ENCODE measurements at places on chromosomes 6 and 20.

DNA sequence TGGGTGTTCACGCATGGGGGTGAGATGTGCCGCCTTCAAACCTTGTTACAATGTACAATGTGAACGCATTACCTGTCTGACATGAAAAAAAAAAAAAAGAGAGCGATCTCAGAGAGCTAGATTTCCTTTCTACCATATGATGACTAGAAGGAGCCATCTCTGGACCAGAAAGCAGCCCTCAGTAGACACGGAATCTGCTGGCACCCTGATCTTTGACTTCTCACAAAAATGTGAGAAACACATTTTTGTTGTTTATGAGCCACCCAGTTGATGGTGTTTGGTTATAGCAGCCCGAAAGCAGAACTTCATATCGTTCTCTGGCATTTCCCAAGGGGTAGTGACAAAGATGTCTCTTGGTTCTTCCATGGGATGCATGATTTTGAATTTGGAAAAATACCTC lies 33.5 kb upstream of the EPB41L1 start:
- DNase-seq: no peak

DNA sequence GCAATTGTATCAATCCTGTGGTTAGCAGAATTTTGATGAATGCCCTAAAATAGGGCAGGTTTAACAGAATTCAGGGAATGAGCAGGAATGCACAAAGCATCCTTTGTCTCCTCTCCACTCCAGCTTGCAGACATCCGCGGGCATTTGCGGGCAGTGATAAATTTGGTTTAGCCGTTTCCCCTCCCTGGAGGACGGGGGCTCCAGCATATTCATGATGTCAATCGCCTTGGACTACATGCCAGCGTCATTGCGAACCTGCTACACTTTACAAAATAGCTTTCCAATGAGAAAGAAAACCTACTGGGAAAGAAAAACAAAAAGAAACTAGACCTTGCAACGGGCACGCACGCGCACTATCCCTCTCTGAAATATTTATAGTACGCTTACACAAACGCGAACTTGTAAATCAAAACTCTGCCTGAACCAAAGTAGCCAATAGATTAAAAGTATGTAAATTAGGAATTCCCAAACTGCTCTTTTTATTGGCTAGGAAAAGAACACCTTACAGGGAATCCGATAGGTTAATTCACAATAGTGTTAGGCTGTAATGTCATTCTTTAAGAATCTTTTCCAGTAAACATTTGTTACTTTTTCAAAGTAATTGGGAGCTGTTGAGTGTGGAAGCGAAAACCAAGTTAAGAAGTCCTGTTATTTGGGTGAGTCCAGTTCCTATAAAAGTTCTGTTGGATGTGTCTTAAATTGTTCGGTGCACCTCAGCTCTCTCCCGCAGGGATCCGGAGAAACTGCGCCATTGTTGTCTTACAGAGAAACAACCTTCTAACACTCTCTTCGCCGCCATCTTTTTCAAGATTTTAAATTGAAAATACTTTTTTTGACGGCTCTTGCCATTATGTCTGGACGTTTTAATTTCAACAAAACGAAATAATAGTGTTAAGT lies 136.7 kb downstream of the HFE start:
- DNase-seq: peak; percentile 61

GRCh38 chr6:91631227-91631626 lies 1044.4 kb upstream of the MAP3K7 start:
- DNase-seq: no peak

DNA sequence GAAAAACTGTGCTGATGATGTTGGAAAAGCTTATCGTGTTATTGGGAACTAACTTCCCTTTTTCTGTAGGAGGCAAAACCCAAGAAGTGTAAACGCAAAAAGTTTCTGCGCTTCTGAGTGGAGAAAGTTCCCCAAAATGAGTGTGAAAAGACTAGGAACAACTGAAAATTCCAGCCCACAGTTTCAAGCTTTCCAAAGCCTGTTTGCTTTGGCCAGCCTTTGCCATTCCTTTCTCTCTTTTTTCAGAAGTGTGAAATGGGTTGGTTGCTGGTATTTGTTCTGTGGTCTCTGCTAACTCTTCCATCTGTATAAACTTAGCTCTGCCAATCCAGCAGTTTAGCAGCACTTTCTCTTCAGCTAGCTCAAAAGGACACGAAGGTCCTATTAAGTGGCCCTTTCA lies 491.3 kb downstream of the MAFB start:
- DNase-seq: peak; percentile 5

DNA sequence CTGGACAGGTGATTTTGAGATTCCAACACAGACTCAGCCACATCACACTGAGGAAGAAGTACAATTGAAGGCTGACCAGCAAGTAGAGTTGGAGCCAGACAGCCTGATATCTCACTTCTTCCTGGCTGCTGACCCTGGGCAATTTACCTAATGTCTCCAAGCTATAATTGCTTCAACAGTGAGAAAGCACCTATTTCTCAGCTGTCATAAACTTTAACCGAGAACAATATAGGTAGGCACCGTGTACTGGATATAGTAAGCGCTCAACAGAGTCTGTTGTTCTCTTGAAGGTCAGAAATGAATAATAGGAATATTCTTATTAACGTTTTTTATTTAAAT lies 28.3 kb downstream of the STX7 start:
- no peak for DNase-seq

GRCh38 chr6:167689278-167689677 lies 137.4 kb upstream of the AFDN start:
- DNase-seq: no peak

DNA sequence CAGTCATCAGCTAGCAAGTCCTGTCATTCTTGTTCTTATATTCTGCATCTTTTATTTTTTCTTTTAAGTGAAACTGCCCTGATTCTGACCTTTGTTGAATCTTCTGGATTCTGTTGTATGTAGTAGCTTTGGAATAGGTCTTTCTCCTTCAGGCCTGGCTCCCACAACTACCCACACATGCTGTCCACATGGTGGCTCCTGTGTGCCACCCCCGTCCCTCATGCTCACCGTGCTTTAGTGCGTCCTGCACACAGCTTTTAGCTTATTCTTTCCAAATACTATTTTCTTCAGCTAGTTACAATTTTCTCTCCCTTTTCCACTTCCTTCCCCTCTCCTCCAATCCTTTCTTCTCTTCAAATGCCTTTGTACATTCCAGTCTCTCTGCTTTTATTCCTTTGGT lies 61.8 kb downstream of the CTNNBL1 start:
- DNase-seq: peak; percentile 65

GRCh38 chr20:61500791-61501321 lies 248.8 kb downstream of the CDH4 start:
- no peak for DNase-seq

DNA sequence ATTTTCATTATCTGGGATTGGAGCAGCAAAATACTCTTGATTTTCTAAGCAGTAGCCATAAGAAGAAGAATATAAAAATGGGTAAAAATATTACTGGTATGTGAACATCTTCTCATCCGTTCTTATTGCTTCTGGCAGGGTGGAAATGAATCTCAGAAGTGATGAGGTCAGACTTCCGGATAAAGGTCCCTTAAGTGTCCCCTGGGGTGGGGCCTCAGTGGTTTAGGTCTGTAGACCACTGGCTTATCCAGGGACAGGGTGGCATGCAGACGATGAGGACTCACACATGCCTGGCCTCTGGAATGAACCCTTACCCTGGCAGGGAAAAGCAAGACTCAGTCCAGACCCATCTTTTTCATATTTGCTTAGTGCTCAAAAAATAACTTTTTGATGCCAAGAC lies 143.3 kb downstream of the UST start:
- DNase-seq: no peak

DNA sequence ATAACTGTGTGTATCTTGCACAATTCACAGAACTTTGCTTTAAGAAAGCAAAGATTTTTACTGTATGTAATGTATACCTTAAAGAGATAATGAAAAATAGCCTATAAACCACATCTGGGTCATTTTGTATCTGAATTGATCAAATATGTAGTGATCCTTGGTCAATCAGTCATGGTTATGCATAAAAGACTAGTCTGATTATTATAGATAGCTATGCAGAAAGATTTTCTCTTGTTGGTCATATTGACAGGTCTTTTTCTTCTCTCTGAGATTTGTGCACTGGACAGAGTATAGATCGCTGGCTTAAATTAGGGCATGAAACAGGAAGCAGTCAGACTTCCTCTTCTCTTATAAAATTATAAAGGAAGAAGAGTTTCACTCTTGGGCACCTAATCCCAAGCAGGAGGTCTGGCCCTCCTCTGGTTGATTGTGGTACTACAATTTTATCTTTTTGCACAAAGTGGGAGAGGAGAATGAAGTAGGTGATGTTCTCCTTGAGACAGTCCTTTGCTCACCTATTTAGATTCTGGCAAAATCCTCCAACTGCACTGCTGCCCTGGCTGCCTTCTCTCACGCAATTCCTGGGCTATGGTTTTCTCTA lies 380.9 kb upstream of the RGS17 start:
- DNase-seq: peak; percentile 36

GRCh38 chr6:34795836-34796425 lies 4.0 kb downstream of the BLTP3A start:
- DNase-seq: no peak

- DNase-seq: peak; percentile 23
Observed at GRCh38 chr6:134345789-134346188, 27.9 kb upstream of the SGK1 start.

All from Ammon's horn (tissue), 1 donor.